ENCODE measurements at places on chromosomes 1 and 21. TPM values are rescaled to one million over a fixed set of nuclear protein-coding genes. Genes with fewer than 3 reads are reported as not detected.
A peak's percentile ranks its signal among the peaks of the same experiment; 100 is the strongest.

GRCh38 chr1:153429266-153430165, 13.2 kb downstream of the S100A7A start:
- no peak for DNase-seq

DNA sequence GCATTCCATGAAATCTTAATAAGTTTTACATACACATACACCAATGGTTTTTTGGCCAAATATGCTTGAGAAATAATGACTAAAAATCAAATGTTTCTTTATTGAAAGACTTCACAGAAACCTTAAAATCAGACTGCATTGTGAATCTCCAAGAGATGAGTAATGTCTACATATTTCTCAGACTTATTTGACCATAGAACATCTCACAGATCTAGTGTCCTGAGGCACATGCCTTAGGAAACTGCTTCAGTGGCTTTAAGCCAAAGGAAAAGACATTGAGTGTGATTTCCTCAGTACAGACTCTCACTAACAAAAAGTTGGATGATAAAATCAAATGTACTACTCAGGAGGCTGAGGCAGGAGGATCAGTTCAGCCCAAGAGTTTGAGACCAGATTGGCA, 6.2 kb upstream of the C1orf105 start:
- no peak for DNase-seq

DNA sequence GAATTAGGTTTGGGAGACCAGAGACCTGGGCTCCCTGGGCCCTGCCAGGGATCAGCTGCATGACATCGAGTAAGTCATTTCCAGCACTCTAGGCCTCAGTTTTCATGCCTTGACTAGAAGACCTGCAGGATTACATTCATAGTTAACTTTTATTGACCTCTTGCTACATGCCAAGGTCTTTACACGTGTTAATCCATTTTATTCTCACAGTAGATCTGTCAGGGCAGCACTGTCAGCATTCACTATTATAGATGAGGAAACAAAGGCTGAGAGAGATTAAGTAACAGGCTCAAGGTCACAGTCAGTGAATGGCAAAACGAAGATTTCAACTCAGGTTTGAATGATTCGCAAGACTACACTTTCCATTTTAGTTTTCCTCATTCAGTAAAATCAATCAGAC, 37.0 kb downstream of the PGM1 start:
- DNase-seq, result no peak

DNA sequence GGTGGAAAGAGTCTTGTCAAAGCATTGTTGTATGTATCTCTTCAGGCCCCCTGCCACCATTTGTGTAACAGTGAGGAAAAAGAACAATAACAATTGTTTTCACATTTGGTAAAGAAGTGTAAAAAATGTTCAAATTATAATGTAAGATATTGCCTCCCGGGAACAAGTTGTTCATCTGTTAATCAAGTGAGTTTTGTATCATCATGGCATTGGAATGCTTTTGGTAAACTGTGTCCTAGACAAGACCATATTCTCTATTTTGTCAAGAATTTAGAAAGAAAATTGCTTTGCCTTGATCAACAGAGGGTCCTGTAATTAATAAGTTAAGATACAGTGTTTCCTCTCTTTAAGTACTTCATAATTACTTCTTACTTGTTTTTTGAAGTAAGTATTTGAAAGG, 692.0 kb upstream of the NR5A2 start:
- no peak for DNase-seq

GRCh38 chr1:7768583-7768982, 2.5 kb upstream of the VAMP3 start:
- DNase-seq, result no peak

- DNase-seq, result no peak
Observed at GRCh38 chr1:43214501-43215444, 42.6 kb downstream of the CFAP57 start.

- no peak for DNase-seq
Observed at GRCh38 chr1:191977874-191978506, 180.3 kb upstream of the RGS18 start.

DNA sequence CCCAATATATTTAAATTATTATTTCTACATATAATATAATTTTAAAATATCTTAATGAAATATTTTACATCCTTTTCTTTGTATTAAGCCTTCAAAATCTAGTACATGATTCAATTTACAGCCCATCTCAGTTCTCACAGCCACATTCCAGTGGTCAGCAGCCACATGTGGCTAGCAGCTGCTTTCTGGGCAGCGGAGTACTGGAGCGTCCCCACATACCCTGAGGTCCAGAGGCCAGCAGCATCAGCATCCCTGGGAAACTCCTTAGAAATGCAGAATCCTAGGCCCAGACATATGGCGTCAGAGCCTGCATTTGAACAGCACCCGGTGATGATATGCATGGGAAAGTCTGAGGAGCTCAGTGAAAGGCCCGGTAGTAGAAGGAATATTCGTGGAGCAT, 8.6 kb upstream of the LHX4 start:
- no peak for DNase-seq

GRCh38 chr1:158972841-158973240, 36.9 kb upstream of the IFI16 start:
- DNase-seq, result no peak

DNA sequence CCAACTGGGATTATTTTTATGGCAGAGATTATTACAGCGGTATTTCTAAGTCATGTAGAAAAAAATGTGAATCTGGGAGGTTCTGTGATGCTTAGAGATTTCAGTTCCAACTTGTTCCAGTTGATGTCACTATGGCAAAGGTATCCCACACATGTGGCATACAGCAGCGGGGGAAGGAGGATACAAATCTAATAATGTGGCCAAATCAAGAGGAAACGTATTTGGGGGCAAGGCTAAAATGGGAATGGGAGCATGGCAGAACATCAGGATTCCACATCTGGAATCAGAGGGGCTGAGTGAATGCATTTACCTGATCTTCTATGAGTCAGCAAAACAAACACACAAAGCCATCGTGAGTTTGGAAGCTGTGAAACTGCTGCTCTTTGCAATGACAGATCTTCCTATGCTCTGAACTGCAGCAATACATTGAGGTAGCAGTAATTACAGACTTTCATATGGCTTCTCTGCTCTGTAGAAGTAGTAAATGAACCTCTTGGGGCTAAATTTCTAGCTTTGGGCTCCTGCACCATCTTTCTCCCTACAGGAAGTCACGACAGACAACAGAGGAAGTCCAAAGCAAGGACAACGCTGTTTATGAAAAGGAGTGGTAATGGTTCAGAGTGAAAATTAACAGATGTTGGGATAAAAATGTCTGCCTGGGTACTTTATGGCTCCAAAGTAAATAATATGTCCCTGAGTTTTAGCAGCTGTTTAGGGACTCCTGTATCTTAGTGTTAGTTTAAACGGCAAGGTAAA, 55.5 kb downstream of the GABPA start:
- no peak for DNase-seq

- DNase-seq, result no peak
Observed at GRCh38 chr1:244755673-244756072, 79.8 kb upstream of the COX20 start.

DNA sequence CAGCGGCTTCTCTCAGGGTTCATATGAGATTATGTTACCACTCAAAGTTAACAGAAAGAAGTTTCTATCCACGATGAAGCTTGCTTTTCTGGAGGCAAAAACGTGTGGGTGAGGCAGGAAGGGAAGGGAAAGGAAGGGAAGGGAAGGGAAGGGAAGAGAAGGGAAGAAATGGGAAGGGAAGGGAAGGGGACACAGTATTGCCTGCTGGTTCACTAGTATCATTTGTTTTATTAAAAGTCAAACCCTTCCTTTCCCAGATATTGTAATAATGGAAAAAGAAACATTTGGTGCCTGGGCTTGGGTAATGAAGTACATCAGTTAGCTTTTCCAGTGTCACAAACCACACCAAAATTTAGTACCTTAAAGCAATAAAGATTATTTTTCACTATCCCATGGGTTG, 18.0 kb upstream of the MROH9 start:
- no peak for DNase-seq

DNA sequence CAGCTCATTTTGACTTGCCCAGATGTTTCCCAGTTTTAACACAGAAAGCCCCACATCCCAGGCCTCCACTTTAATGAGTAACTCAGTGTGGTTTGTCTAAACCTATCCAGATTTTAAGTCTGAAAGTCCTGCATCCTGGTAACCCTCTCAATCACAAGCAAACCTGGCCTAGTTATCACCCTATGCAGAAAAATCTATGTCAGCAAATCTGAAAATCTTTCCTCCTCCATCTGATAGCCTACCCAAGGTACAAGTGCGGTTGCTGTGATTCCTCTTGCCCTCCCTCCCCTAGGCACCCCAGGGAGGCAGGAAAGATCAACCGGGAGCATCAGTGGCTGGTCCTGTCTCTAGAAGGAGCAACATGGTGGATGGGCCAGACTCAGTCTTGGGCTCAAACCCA, 163.7 kb downstream of the IGSF21 start:
- DNase-seq, result no peak

GRCh38 chr1:231836227-231836893, 209.8 kb downstream of the DISC1 start:
- DNase-seq, result no peak

- no peak for DNase-seq
Observed at GRCh38 chr1:177427811-177428210, 257.1 kb downstream of the BRINP2 start.

- DNase-seq, result no peak
Observed at GRCh38 chr21:27713154-27714109, 746.5 kb upstream of the ADAMTS5 start.

DNA sequence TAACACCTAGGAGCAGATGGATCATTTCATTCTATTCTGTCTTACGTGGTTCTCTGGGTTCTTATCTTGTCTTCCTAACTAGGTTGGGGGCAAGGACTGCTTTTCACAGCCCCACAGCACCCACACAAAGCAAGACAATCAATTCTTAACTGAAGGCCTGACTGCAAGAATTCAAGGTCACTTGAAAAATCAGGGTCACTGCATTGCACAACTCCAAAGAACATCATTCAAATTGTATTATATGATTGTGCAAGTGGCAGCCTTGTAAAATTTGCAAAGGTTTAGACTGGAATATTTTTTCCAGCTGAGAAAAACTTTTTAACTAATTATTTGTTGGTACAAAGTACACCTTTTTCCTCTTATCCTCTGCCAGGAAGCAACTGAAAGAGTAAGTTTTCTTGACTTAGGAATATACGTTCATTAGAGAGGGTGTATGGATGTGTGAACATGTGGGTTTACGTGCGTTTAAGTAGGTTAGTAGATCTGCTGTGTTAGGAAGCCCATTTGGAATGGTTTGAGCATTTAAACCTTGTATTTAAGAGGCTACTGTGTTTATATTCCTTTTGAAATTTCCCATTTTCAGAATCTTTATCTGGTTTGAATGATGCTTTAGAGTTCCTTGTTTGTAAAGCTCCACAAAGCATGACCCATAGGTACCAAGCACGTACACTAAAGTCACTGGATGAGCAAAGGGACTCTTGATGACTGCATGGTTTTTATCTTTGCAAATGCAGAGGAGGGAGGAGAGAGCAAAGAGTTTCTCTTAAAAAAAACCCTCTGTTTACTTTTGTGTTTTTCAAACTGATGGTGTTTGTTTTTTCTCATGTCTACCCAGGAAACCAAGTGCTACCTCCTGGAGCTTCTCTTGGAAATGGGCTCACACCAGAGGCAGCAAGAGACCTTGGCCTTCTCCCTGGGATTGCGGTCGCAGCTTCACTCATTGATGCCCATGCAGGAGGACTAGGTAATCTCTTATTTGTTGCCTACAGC, 214.9 kb downstream of the FGGY start:
- DNase-seq, result peak; percentile 73

GRCh38 chr1:38716229-38716628, 143.3 kb downstream of the RRAGC start:
- DNase-seq, result no peak

- DNase-seq, result no peak
Observed at GRCh38 chr1:160580221-160580812, 1.0 kb upstream of the CD84 start.

TGFB2 gene
- total RNA-seq, result 43.2 TPM

NUP210L gene
- not detected for total RNA-seq

RAB25 gene
- 5.5 TPM for total RNA-seq

ARHGEF10L gene
- total RNA-seq, result 5.6 TPM

PLA2G4A gene
- total RNA-seq, result 32.7 TPM

SPRR4 gene
- total RNA-seq, result not detected

UTS2 gene
- not detected for total RNA-seq

CLEC20A gene
- not detected for total RNA-seq

RXFP4 gene
- total RNA-seq, result not detected

OPTC gene
- not detected for total RNA-seq

SPATA17 gene
- total RNA-seq, result not detected

SMPDL3B gene
- not detected for total RNA-seq

A3GALT2 gene
- total RNA-seq, result not detected

COG2 gene
- total RNA-seq, result 26.7 TPM

Measured in uterus (tissue), 4 donors.